Nephron progenitor cell (in vitro differentiated cells): ENCODE measurements at places on chromosomes 12 and 14.

- peak; percentile 30 for DNase-seq
These were observed 23.4 kb upstream of the BMP4 start for GRCh38 chr14:53979747-53980642.

DNA sequence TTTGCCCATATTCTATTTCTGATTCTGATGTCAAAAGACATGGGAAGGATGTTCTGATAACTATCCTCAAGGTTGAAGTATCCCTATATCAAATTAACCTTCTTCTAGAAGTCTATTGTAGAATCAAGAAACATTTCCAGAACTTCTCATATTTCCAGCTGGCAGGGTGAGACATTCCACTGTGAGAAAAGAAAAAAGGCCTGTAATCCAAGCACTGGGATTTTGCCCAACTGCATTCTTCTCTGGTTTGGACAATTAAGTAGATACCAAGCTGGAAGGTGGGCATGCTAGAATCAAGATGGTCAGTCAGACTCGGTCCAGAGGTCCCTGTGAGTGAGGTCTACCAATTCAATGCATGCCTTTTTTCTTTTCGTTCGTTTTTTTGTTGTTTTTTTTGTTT, 60.9 kb downstream of the MAP3K9 start:
- no peak for DNase-seq

DNA sequence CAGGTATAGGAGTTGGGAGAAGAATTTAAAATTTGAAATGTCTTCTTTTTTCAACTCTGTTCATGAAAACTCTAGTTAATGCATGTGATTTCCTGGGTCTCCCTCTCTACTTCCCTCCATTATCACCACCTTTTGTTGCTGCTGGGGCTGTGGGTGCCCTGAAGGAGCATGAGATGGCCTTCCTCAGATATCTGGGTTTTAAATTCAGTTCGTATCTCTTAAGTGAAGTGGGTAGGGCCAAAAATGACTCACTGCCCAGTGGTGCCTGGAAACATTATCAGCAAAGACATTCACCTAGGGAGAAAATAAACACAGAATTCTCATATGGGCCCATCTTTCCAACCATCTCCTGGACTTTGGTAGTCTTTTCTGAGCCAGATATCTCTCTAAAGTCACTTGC, 234.9 kb upstream of the PLEKHG7 start:
- no peak for DNase-seq

- peak; percentile 39 for DNase-seq
These were observed 2.7 kb upstream of the CDKN1B start for GRCh38 chr12:12714276-12715021.

DNA sequence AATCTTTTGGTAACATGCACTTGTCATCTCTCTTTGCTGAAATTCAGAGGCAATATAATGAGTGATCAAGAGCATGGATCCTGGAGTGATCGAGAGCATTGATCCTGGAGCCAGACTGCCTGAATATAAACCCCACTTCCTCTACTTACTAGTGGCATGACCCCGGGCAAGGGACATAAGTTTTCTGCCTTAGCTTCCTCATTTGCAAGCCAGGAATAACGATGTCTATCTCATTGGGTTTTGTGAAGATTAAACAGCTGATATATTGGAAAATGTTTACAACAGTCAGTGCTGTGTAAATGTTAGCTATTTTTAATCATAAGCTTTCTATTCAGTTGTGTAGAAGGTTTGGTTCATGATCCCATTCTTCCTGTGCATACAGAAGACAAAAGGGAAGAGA, 2.4 kb upstream of the CSRNP2 start:
- DNase-seq = no peak

DNA sequence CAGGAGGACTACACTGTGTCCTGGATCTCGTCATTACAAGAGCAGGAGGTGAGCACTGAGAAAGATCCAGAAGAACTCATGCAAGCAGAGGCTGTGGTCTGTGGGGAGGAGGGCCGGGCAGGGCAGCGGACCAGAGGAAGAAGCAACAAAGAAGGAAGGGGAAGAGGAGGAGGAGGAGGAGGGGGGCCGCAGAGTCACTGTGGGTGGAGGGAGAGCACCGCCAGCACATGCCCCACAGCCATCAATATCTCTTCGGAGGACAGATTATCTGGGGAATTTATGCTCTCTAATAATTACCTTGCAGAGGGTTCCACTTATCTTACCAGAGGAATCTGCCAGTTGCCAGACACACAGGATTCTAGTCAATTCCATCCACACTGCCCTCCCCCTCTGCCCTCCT, 105.6 kb downstream of the DPF3 start:
- peak; percentile 36 for DNase-seq
